ENCODE measurements at places on chromosomes 5 and 9.

DNA sequence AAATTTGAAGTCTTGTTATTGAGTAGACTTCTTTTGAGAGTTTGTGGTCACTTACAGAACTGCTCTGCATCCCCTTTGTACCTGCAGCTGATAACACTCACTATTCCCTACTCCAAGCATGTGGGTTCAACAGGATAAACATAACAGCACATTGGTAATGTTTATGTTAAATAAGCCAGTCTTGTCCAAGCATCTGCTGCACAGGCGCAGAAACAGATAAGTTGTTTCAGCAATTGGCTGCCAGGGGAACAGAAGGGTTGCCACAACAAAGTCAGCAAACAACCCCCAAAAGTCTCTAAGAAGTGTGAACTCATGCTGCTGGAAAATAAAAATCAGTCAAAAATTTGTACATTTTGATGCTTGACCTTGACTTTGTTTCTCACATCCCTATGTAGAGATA lies 174.6 kb downstream of the GDNF start:
- no peak for DNase-seq

DNA sequence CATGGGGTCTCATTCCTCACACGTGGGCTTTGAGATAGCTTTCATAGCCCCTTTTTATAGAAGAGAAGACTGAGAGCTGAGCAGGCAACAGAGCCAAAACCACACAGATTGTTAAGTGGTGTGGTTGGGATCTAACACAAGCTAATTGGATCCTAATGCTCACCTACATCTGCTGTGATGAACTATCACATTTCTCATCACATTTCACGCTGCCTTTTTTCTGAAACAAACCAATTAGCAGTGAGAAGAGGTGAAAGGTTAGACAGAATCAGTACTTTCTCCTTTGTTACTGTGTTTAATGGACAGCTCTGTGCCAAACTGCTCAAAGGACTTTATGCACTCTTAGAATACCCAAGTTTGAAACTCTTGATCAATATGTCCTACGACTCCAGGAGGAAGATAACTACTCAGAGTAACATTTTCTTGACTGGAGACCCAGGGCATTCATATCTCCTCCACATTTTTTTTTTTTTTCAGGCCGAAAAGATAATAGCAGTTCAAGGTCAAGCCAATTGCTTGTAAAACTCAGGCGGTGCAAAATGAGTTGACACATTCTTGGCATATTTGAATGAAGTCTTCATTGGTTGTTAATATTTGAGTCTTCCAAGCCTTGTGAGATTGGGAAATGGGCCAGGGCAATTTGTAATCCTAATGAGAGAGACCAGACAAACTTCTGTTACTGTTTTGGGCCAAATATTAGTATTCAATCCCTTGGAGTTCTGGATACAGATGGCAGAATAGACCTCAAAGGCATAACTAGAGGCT lies 138.4 kb downstream of the KCTD16 start:
- DNase-seq, result no peak

- DNase-seq, result no peak
Observed at GRCh38 chr9:131382850-131383729, 10.8 kb upstream of the PRRC2B start.

DNA sequence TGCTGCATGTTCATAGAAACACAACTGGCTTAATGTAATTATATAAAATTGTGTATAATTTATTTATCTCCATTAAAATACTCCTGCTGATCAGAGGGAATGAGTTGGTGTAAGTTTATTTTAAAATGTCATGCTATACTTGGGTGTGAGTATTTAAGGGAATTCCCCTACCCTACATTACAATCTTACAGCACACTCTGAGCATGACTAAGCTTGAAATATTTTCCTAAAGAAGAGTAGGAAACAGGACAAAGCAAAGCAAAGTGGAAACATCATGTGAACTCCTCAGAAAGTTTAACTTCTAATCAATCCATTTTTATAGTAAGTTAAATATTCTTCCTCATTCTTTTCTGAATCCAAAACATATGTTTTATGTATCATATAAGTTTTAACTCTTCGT lies 1271.3 kb downstream of the EFNA5 start:
- DNase-seq, result no peak

- DNase-seq, result no peak
Observed at GRCh38 chr5:158642879-158643278, 456.8 kb downstream of the EBF1 start.

- no peak for DNase-seq
Observed at GRCh38 chr5:68189171-68189570, 26.4 kb upstream of the PIK3R1 start.

DNA sequence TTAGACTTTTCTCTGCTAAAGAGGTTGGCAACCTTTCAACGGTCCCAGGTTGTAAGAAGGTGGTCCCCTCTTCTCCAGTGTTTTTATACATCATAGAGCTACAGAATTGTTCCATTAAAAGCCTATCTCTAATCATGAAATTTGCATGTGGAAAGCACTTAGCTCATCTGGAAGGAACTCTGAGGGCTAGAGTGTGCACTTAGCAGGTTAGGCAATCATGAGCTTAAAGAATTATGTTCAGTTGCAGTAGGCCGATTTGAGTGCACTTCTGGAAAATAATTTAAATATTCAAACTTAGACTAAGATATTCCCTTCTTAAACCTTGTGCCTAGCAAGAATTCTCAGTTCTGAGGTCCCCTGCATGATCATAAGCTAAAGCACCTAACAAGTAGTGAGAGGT lies 468.7 kb downstream of the SPATA31D1 start:
- DNase-seq, result no peak

DNA sequence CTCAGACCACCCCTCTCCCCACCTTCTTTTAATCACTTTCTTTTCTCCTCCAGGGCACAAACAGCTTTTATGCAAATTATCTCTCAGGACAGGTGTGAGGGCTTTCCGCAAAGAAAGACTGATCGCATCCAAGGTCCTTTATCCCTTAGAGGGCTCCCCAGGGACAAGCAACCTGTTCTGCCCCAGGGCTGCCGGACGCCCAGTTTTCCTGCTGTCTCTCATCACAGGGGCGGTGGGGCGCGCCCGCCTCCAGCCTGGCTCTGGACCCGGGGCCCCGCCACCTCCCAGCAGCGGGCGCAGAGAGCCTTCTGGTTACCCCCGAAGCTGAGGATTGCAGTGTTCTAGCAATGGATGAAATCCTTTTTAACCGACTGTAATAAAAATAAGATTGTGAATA lies 266.1 kb downstream of the CWC27 start:
- DNase-seq, result no peak

DNA sequence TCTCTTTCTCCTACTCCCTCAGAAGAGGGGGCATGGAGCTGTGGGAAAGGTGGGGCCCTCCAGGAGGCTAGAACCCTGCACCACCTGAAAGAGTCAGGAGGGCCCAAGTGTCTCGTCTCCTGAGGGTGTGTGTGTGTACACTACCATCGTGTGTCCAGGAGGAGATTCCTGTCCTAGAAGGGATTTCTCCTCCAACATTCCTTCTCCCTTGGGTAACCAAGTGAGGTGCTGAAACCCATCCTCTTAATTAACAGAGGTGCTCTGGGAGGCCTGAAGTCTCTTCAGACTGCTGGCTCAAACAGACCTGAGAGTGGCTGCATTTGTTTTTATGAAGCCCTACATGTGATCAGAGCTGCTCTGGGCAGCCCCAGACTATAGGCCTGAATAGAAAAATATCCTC lies 61.1 kb upstream of the FAM169A start:
- no peak for DNase-seq

- no peak for DNase-seq
Observed at GRCh38 chr5:32869216-32869615, 158.1 kb downstream of the NPR3 start.

- no peak for DNase-seq
Observed at GRCh38 chr5:169828385-169828784, 151.9 kb downstream of the INSYN2B start.

GRCh38 chr9:130578865-130579737 lies at the start of gene FUBP3:
TSS of gene FUBP3 (plus strand) at chr9:130579577. CDS start at chr9:130579681, 104 bp downstream.
- peak; percentile 92 for DNase-seq

DNA sequence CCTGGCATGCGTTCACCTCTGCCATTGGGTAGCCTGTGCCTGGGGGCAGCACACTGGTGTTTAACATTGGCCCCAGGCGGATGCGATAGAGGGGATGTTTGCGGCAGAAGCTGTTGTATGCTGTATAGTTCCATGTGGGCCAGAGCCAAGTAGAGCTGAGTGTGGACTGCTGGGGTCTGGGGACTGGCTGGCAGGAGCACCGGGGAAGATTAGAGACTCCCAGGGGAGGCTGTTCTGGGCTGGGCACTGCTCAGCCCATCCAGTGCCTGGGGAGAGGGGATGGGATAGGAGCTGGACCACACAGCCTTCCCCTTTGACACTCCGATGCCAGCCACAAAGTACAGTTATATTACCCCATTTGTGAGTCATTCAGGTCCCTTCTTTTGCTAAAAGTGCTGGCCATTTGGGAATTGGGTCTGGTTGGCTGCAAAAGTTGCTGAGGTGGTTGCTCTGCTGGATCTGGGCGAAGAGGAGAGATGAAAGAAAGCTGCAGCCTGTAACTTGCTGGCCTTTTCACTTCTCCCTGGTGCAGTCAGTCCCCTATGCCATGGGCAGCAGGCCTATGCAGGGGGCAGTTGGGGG lies 73.8 kb downstream of the RGS3 start:
- DNase-seq, result no peak

GRCh38 chr5:179404321-179405053 lies 59.2 kb upstream of the ADAMTS2 start:
- no peak for DNase-seq

DNA sequence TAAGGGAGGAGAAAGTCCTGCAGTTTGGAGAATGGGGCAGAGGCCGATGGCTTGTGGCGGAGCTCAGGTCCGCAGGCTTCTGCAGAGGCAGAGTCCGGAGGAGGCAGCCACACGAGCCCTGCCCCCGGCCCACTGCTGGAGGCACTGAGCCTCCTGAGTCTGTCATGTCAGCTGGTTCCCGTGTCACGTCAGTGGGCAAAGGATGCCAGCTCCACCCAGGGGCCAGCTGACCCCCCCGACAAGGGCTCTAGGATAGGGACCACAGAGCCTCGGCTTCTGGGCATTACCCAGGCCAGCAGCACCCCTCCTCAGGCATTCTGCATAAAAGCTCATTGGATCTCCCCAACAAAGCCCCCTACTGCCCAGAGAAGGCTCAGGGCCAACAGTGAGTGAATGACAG lies 8.5 kb downstream of the SH3PXD2B start:
- no peak for DNase-seq

DNA sequence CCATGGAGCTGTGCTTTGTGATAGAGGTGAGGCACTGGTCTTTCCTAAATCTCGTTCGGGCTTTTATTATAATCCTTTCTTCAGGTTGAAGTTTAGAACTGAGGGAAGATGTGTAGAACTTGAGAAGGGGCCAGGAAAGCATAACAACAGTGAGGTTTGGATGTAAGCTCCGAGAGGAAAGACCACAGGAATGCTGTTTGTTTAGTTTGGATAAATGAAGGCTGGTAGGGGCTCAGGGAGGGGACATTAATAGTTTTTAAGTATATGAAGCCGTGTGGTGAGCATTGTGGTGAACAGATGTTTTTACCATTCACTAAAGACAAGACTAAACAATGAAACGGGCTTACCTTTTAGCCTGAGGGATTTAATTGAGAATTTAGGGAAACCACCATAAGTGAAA lies 130.8 kb downstream of the ARHGAP26 start:
- DNase-seq, result no peak

GRCh38 chr9:137621131-137621757 lies 2.4 kb downstream of the EHMT1 start:
- no peak for DNase-seq

- DNase-seq, result no peak
Observed at GRCh38 chr9:136554870-136555269, 9.0 kb upstream of the NOTCH1 start.

- DNase-seq, result no peak
Observed at GRCh38 chr9:36218411-36218901, 27.7 kb downstream of the CLTA start.

DNA sequence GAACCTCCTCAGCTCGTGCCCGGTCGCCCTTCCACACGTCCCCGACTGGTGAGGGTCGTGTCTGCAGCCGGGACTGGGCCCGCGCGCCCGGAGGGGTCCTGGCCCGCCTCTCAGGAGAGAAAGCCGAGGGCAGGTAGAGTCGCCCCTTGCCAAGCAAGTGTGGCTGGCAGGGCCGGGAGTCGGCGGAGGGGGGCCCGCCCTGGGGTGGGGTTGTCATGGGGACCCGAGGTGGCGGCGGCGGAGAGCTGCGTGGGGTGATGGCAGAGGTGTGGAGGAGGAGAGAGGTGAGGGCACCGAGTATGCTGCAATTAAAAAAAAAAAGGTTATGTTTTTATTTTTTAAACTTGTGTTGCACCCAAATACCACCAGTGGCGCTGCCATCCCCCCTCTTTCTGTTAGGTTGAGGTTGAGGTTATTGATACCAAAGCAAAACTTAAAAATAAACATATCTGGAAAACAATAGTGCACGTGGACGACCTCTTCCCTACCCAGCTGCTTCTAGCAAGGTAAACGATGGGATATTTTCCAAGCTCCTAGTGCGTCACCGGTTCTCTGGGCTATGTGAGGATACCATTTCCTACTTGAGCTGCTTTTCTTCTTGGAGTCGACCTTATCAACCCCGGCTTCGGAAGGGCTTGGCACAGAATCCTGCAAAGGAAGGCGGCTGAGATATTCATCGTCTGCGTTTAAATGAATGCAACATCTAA lies 660 bp downstream of the SCAMP1 start:
- peak; percentile 72 for DNase-seq

DNA sequence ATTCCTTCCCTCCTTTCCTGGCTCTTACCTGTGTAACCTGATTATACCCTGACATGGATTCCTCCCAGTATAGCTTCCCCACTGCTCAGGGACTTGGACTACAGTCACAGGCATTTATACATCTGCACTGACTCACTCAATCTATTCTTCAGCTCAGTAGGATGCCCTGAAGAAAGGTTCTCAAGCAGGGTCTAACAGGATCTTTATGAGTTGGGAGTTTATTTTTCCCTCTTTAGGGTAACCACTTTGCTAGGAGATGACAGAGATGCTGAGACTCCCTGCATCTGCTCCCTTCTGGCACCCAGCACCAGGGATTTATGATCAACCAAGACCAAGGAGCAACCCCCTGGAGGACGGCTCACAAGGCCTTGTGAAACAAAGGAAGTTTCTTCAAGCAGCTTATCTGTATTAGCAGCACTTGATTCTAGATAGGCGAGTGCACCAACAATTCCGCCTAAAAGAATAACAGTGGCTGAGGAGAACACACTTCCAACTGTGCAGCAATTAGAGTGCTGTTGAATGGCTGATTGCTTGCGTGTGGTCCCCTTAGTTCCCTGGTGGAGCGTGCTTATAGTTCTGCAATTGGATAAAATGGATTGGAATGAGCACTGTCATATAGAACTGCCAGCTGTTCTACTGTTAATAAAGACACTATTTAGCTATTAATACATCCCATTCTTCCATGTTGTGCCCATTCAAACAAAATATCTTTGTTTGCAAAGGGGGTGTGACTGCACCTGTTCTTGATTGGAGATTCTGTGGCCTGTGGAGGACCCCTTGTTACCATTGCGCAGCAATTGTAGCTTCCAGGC lies 482.6 kb downstream of the ZNF608 start:
- DNase-seq, result no peak

- DNase-seq, result no peak
Observed at GRCh38 chr5:1931604-1932231, 49.0 kb upstream of the IRX4 start.

GRCh38 chr5:145681216-145681615 lies 153.9 kb downstream of the PRELID2 start:
- no peak for DNase-seq

- no peak for DNase-seq
Observed at GRCh38 chr5:157443041-157443549, 16.9 kb upstream of the NIPAL4 start.

GRCh38 chr5:123157791-123158581 lies 68.9 kb downstream of the PRDM6 start:
- no peak for DNase-seq

Data from CD4-positive, alpha-beta T cell treated with Interleukin-17A for 4 hours (primary cell).